ENCODE measurements at places on chromosomes 6 and 20. TPM values are rescaled to one million over a fixed set of nuclear protein-coding genes. Genes with fewer than 3 reads are reported as not detected.
A peak's percentile ranks its signal among the peaks of the same experiment; 100 is the strongest.

Gene GRIK2
- total RNA-seq, result 8.2 TPM

Gene MDFI
- 62.6 TPM for total RNA-seq

Gene RAB32
- total RNA-seq, result 80.6 TPM

Gene HEY2
- total RNA-seq, result 43.0 TPM

Gene PTK6
- not detected for total RNA-seq

Gene FGD2
- total RNA-seq, result not detected

Gene NRSN1
- total RNA-seq, result not detected

Gene TRIM31
- total RNA-seq, result not detected

Gene CST5
- not detected for total RNA-seq

Gene ANKS1A
- total RNA-seq, result 17.2 TPM

Gene CST4
- not detected for total RNA-seq

- DNase-seq, result no peak
- H3K4me3 ChIP-seq, result peak overlapping the region; percentile 60
- no peaks in the 10 kb centered on the region for H3K36me3 ChIP-seq
- peaks cover 84% of the 10 kb centered on the region for H3K4me1 ChIP-seq
- peak overlapping the region; percentile 97 for H3K27ac ChIP-seq
- no peaks in the 10 kb centered on the region for H3K27me3 ChIP-seq
These were observed 285.2 kb downstream of the UST start for GRCh38 chr6:149031859-149032598.

DNA sequence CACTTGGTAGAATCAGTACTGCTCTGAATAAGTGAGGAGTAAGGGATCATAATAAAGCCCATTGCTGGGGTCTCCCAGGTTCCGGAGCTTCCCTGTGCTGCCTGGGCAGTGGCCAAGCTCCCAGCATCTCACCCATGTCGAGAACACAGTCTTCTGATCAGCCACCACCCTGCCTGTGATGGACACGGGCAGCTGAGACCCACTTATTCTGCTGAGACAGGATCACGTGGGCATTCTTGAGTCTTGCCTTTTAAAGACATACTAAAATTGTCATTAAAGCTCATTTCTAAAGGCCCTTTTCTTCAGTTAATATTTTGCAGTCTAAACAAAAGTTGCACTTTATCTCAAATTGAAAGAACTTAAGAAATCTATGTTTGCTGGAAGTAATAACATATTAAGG lies 42.7 kb upstream of the SLC22A2 start:
- no peak overlapping the region for H3K27ac ChIP-seq
- peaks cover 14% of the 10 kb centered on the region for H3K4me1 ChIP-seq
- no peaks in the 10 kb centered on the region for H3K36me3 ChIP-seq
- H3K4me3 ChIP-seq, result no peak overlapping the region
- DNase-seq, result no peak
- H3K27me3 ChIP-seq, result no peaks in the 10 kb centered on the region

- DNase-seq, result no peak
- H3K36me3 ChIP-seq, result no peaks in the 10 kb centered on the region
- no peak overlapping the region for H3K27ac ChIP-seq
- H3K27me3 ChIP-seq, result no peaks in the 10 kb centered on the region
- H3K4me3 ChIP-seq, result no peak overlapping the region
These were observed 168.4 kb upstream of the UST start for GRCh38 chr6:148578489-148578814.

- H3K27me3 ChIP-seq, result no peaks in the 10 kb centered on the region
- no peaks in the 10 kb centered on the region for H3K36me3 ChIP-seq
These were observed at the start of gene LY6G5C for GRCh38 chr6:31680226-31681134. TSS of gene LY6G5C (minus strand) at chr6:31681067. CDS start at chr6:31680373, 694 bp downstream.

DNA sequence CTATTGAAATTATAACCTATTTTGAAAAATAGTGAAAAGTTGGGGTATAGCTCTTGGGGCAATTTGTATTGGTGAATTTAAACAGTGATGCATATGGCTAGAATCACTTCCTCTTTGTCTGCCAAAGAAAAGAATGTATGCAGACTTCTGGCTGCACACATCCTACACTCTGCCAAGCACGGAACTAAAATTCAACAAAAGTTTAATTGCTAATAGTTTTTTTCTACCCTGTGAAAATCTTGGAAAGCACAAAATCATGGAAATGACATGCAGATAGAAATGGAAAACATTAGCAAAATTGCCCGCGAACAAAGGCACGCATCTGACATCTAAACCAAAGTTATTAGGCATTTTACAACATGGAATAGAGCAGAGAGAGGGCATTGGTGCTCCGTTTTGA lies 106.4 kb upstream of the PDE10A start:
- H3K4me1 ChIP-seq, result peaks cover 20% of the 10 kb centered on the region
- H3K4me3 ChIP-seq, result no peak overlapping the region
- no peaks in the 10 kb centered on the region for H3K36me3 ChIP-seq
- no peaks in the 10 kb centered on the region for H3K27me3 ChIP-seq
- no peak for DNase-seq
- H3K27ac ChIP-seq, result no peak overlapping the region

DNA sequence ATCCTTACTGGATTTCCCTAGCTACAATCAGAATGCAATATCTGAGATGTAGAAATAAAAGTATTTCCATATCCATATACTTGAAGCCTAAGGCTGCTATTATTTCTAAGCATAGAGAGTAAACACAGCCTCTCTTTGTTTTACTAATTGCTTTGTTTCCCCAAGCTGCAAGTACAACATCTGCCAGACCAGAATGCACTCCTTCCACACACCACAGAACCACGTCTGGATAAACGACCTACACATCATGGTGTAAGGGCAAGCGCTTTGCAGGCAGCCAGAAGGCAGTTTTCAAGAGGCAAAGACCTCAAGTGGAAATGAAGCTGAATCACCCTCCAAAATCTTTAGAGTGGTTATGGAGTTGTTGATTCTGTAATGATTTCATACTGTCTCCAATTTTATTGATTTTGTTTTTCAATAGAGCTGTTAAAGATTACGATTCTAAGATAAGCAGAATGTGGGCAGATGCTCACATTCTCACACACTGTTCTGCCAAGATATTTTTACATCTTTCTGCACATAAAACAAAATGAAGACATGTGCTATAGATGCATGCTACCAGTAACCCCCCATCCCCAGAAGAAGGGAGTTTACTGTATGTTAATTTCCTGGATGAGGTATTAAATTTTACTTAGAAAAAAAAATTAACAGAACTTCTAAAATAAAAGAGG lies 88.8 kb downstream of the THEMIS start:
- peaks cover 2% of the 10 kb centered on the region for H3K36me3 ChIP-seq
- peaks cover 40% of the 10 kb centered on the region for H3K27me3 ChIP-seq
- H3K4me1 ChIP-seq, result no peaks in the 10 kb centered on the region

DNA sequence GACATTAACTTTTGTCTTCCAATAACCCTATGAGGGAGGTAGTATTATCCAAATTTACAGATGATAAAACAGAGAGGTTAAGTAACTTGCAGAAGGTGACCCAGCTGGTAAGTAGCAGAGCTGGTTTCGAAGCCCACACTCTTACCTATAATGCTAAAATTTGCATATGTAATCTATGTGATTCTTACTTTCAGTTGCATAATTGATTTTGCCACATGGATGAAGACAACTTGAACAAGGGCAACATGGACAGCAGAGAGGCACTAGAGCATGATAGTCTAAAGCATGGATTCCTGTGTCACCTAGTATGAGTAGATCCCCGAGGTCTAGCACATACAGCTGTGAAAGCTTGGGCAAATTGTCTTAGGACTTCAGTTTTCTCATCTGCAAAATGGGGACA lies 117.6 kb upstream of the DTNBP1 start:
- H3K4me1 ChIP-seq, result peaks cover 9% of the 10 kb centered on the region
- H3K27me3 ChIP-seq, result no peaks in the 10 kb centered on the region
- no peaks in the 10 kb centered on the region for H3K36me3 ChIP-seq
- H3K27ac ChIP-seq, result no peak overlapping the region
- no peak overlapping the region for H3K4me3 ChIP-seq

DNA sequence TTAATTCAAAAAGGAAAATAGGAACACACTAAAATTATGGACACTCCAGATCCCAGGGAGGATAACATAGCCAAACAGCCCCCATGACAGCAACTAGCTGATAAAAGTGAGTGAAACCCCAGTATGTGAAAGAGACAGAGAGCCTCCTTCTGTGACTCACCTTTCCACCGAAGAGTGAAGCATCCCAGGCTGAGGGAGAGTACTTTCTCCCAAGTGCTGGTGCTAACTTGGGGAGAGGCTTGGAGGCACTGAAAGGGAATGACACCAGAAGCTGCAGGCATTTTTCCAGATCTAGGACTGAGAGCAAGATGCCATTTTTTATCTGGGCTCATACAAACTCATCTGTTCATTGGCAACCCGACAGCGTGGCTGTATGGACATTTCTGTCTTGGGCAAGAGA lies 339.8 kb downstream of the HTR1B start:
- no peaks in the 10 kb centered on the region for H3K4me1 ChIP-seq
- H3K27ac ChIP-seq, result no peak overlapping the region
- no peak overlapping the region for H3K4me3 ChIP-seq
- no peaks in the 10 kb centered on the region for H3K27me3 ChIP-seq

GRCh38 chr6:43964659-43965570 lies 162.3 kb downstream of the MRPL14 start:
- H3K4me1 ChIP-seq, result no peaks in the 10 kb centered on the region
- DNase-seq, result peak; percentile 36
- no peak overlapping the region for H3K27ac ChIP-seq
- no peaks in the 10 kb centered on the region for H3K36me3 ChIP-seq
- H3K4me3 ChIP-seq, result no peak overlapping the region

GRCh38 chr6:81233990-81234389 lies 518.5 kb downstream of the TENT5A start:
- no peaks in the 10 kb centered on the region for H3K36me3 ChIP-seq
- peaks cover 5% of the 10 kb centered on the region for H3K27me3 ChIP-seq
- peaks cover 4% of the 10 kb centered on the region for H3K4me1 ChIP-seq
- H3K4me3 ChIP-seq, result no peak overlapping the region
- DNase-seq, result no peak

DNA sequence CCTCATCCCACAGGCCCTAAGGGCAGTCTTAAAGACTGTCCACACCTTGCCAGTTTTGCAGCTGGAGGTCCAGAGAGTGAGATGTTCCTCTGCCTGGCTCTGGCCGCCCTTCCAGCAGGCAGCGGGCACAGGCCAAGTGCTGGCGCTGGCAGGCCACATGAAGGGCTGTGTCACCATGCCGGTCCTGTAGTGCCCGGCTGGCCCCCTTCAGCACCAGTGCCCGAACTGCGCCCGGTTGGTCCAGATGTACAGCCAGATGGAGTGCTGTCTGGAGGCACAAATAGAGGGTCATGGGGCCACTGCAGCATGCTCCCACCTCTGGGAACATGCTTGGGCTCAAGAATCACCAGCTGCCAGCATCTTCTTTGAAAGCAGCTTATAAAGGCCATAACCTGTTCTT lies 3.8 kb downstream of the NFKBIE start:
- H3K27ac ChIP-seq, result no peak overlapping the region
- H3K4me1 ChIP-seq, result peaks cover 40% of the 10 kb centered on the region
- no peak overlapping the region for H3K4me3 ChIP-seq
- no peaks in the 10 kb centered on the region for H3K27me3 ChIP-seq

GRCh38 chr20:33284284-33284683 lies 1.3 kb downstream of the BPIFB1 start:
- H3K27me3 ChIP-seq, result peaks cover 75% of the 10 kb centered on the region
- H3K27ac ChIP-seq, result no peak overlapping the region
- H3K4me3 ChIP-seq, result no peak overlapping the region
- DNase-seq, result no peak
- H3K36me3 ChIP-seq, result no peaks in the 10 kb centered on the region

GRCh38 chr6:118774581-118774980 lies 119.4 kb upstream of the ASF1A start:
- H3K36me3 ChIP-seq, result no peaks in the 10 kb centered on the region
- DNase-seq, result no peak
- peaks cover 13% of the 10 kb centered on the region for H3K4me1 ChIP-seq
- no peak overlapping the region for H3K4me3 ChIP-seq
- H3K27me3 ChIP-seq, result no peaks in the 10 kb centered on the region

- H3K27ac ChIP-seq, result peak overlapping the region; percentile 89
- DNase-seq, result no peak
- no peaks in the 10 kb centered on the region for H3K36me3 ChIP-seq
These were observed 130.1 kb upstream of the DOK5 start for GRCh38 chr20:54345301-54345724.

GRCh38 chr6:2663123-2663522 lies 87.6 kb downstream of the MYLK4 start:
- DNase-seq, result no peak
- H3K36me3 ChIP-seq, result no peaks in the 10 kb centered on the region
- no peaks in the 10 kb centered on the region for H3K27me3 ChIP-seq
- H3K27ac ChIP-seq, result no peak overlapping the region

GRCh38 chr6:73565767-73566485 lies 45.1 kb upstream of the EEF1A1 start:
- no peaks in the 10 kb centered on the region for H3K27me3 ChIP-seq
- H3K36me3 ChIP-seq, result no peaks in the 10 kb centered on the region
- peak overlapping the region; percentile 85 for H3K27ac ChIP-seq
- H3K4me1 ChIP-seq, result peaks cover 41% of the 10 kb centered on the region
- no peak for DNase-seq

DNA sequence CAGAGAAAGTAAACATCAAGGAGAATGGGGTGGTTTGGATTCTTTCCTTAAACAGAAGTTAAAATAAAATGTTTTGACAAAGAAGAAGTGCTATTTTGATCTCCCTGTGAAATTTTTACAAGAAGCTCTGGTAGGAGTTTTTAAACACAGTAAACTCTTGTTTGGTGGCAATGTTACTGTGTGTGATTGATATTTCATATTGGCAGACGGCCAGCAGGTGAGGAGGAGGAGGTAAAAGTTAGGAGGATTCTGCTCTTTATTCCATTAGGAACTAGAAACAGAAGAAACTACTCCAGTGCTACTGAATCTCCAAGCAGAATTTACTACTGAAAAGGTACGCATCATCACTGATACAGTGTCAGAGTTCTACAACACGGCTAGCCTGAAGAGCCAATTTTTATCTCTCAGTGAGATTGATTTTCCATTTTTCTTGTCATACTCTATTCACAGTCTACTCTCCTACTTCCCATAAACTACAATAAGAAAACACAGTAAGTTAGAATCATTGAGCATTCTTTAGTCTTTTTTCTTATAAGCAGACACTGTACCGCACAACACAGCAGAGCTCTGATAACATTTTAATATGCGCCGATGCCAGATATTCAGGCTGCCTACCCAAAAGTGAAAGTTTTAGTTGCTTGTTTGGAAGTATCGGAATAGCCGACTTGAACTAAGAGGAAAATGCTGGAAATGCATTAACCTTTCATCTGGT lies 21.2 kb upstream of the AFDN start:
- no peak overlapping the region for H3K4me3 ChIP-seq
- no peak overlapping the region for H3K27ac ChIP-seq
- peaks cover 10% of the 10 kb centered on the region for H3K27me3 ChIP-seq
- H3K36me3 ChIP-seq, result no peaks in the 10 kb centered on the region
- no peak for DNase-seq
- H3K4me1 ChIP-seq, result no peaks in the 10 kb centered on the region

GRCh38 chr6:141131616-141132015 lies 1001.1 kb upstream of the GJE1 start:
- H3K27ac ChIP-seq, result no peak overlapping the region
- DNase-seq, result no peak
- peaks cover 31% of the 10 kb centered on the region for H3K4me1 ChIP-seq
- H3K27me3 ChIP-seq, result no peaks in the 10 kb centered on the region
- H3K36me3 ChIP-seq, result no peaks in the 10 kb centered on the region
